ENCODE measurements at places on chromosomes 3 and 15.

DNA sequence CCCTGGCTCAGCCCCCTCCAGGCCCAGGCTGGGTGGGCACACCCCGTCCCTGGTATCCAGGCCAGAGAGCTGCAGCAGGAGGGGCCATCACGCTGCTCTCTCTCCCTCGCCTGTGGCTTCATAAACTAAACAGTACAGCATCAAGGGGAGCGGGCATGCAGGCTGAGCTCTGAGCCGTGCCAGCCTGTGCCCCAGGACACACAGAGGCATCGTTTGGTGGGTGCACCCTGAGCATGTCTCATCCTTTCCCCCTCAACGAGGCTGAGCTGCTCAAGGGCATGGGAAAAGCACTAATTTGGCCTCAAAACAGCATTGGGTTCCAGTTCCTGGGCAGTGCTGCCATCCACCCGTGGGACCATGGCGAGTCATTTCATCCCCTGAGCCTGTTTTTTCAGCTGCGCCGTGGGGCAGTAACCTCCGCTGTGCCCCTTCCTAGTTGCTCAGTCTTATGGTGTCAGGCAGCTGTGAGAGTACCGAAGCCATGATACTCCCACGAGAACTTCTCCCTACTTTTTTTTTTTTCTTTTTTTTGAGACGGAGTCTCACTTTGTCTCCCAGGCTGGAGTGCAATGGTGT lies 79.6 kb downstream of the CPN2 start:
- no peak for DNase-seq

GRCh38 chr3:8359133-8359532 lies 142.5 kb upstream of the LMCD1 start:
- DNase-seq: no peak

DNA sequence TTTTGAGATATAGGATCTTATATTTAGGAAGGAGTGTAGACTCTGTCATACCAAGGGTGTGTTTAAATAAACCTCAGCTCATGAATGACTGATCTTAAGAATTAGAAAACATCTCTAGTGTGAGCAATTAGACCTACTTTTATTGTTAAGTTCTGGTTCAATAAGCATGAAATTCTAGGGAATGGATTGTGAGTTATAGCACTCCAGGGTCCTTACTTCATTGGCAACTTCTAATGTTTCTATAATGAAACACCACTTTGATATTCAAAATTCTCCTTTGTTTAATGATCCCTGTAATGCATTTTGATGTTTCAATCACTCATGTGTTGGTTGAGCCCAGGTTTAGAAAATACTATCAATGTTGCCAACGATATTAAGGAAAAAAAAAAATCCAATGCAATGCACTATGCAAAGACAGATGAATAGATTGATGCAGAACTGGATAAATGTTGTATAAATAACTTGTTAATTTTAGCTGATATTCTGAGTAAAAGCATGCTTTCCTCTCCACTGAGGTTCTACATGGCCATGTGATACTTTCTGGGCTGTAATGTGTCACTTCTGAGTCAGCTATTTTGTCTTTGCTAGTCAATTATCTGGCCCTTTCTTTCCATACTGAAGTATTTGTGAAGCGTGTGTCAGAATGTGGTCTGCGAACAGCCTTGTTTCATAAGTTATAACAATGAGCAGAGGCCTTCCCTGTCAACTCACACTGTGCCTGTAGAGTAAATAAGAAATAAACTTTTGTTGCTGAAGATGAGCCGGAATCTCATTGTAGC lies 1035.9 kb downstream of the PLOD2 start:
- no peak for DNase-seq

DNA sequence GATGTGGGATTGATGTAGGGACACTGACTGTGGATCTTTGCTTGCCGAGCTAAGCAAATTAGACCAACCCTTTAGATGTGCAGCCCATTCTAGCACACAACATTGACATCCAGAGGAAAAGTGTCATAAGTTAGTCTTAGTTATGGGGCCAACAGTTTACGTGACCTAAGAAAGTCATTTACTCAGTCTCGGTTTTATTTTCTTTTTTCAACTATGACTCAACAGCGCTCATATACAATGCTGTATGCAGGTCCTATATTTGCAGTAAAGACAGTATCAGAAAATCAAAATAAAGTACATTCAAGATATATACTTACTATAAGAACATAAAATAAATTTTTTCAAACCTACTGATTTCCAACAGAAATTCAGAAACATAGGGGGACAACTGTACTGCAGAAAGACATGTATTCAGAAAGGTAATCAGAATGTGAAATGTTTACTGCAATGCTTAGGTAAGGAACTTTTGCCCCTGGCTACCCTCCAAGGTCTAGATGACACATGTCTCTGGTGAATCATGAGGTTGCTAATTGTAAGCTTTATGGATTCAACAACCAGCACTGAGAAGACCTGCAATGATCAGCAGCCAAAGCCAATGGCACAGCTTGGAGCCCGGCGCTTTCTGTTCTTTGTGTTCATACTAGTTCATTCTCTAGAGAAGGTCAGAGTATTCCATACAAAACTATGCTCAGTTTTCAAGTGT lies 317.5 kb upstream of the CNTN6 start:
- DNase-seq: no peak

DNA sequence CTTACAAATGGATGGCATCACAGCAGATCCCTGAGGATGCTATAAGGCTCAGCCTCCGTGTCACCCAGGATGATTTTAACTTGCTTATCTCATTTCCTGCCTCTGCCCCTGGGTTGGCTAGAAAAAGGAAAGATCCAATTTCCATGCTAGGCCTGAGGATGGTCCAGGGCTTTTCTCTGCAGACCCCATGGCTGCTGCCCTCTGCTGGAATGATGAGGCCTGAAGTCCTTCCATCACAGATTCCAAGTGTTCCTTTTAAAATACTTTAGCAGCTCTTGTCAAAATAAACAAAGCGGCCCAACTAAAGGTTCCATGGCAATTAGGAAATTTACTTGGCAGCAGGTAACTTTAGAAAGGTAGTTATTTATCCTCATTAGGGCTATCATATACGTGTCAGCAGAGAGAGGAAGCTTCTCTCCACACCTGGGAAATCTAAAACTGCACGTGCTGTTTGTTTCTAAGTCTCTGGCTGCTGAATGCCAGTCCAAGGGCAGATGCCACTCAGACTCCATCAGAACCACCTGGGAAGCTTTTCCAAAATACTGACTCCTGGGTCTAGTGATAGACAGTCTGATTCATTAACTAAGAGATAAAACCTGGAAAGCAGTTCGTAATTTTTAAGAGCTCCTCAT lies 401.9 kb upstream of the IL12A start:
- DNase-seq: peak; percentile 80

GRCh38 chr3:29583861-29584260 lies 303.0 kb downstream of the RBMS3 start:
- peak; percentile 33 for DNase-seq

- peak; percentile 84 for DNase-seq
Observed at GRCh38 chr3:171748064-171748924, 62.0 kb downstream of the PLD1 start.

DNA sequence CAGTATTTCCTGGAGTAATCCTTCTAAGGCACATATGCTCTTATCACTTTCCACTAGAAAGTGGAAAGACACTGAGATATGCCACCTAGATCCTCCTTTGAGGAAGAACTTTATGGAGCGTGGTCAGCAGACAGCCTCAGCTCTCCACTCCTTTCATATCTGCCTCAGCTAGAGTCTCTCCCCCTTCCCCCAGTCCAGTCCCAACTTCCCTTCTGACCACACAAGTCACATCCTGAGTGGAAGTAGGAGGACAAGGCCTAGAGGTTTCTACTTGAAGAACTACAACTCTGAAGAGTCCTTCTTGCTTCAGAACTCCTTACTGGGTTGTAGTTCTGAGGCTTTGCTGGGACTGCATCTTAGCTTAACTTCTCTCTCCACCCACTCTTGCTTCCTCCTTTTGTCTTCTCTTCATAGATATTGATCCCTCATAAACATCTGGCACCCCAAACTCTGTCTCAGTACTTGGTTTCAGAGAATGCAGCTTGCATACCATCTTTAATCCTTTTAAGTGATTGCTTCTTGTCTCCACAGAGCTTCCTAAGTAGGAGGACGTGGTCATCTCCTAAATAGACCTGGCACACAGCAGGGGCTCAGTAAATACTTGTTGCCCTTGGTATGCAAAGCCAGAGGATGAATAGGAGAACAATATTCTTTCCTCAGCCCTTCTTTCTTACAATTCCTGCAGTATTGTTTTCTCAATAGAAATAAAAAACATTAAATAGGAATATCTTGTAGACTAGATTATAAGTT lies 109.6 kb downstream of the OXSM start:
- DNase-seq: no peak

GRCh38 chr15:99057020-99057419 lies 47.9 kb upstream of the SYNM start:
- no peak for DNase-seq

Measured in choroid plexus epithelial cell (primary cell).